ENCODE measurements at places on chromosomes 16 and 17. TPM values are rescaled to one million over a fixed set of nuclear protein-coding genes. Genes with fewer than 3 reads are reported as not detected.
A peak's percentile ranks its signal among the peaks of the same experiment; 100 is the strongest.

The KCNG4 gene
- total RNA-seq, result not detected

DNA sequence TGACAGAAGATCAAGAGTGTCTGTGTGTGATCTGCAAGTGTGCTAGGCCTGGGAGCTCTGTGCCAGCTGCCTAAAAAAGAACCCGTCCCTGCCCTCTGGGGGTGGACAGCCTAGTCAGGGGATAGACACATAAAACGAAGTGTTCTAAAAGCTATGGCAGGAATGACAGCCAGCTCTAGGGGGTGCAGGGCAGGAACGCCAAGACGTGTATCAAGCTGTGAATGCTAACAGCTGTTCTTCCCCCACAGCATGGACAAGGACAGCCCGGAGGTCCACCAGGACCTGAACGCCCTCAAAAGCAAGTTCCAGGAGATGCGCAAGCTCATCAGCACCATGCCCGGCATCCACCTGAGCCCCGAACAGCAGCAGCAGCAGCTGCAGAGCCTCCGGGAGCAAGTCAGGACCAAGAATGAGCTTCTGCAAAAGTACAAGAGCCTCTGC is 5.1 kb downstream of the RASD1 start:
- no peak overlapping the region for H3K4me3 ChIP-seq
- DNase-seq, result no peak
- H3K27me3 ChIP-seq, result no peaks in the 10 kb centered on the region
- H3K36me3 ChIP-seq, result peaks cover 7% of the 10 kb centered on the region

DNA sequence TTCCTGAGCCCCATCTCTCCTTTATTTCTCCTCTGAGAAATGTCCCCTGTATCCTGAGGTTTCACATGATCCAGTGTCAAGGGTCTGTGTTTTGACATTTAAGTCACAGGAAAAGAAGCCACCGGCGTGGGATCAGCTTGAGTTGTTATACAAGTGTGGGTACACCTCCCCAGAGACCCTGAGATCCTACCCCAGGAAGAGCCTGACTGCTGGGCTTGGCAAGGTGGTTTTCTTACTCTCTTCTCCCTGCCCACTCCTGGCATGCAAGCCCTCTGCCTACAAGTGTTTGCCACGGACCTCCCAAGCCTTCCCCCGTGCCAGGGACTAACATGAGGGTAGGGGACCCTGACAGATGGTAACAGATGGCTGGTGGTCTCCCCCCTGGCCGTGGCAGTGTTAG is 2.8 kb upstream of the ARHGAP27 start:
- H3K27ac ChIP-seq, result no peak overlapping the region
- H3K4me3 ChIP-seq, result no peak overlapping the region
- no peaks in the 10 kb centered on the region for H3K4me1 ChIP-seq
- no peaks in the 10 kb centered on the region for H3K27me3 ChIP-seq
- peaks cover 6% of the 10 kb centered on the region for H3K36me3 ChIP-seq
- no peak for DNase-seq

DNA sequence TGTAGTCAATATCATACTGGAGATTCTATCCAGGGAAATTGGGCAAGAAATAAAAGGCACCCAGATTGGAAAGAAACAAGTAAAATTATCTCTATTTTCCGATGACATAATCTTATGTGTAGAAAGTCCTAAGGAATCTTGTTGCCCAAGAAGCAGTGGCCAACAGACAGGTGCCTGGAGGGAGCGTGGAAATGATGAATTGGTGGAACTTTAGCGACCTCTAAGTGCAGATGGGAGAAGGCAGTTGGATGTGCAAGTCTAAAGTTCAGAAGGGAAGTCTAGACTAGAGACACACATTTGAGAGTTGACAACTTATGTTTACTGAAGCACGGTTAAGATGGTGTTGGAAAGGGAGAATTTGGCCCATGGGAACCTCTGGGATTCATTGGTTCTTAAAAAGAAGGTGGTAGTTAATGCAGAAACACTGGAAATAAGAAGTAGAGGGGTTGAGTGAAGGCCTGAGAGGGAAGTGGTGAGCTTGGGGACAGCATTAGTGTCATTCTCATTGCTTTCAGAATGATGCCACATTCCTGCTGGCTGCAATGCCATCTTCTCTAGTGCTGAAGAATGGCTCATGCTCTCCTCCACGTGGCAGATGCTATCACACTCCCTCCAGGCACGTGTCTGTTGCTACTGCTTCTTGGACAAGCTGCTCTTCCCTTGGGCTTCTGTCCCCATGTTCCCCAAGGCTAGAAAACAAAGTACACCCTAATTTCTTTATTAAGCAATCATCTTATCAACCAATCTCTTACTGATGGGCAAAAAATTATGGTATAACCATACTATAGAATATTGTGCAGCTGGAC is 24.0 kb downstream of the TAT start:
- H3K27ac ChIP-seq, result no peak overlapping the region
- H3K36me3 ChIP-seq, result no peaks in the 10 kb centered on the region
- H3K4me3 ChIP-seq, result no peak overlapping the region
- no peaks in the 10 kb centered on the region for H3K27me3 ChIP-seq
- no peaks in the 10 kb centered on the region for H3K4me1 ChIP-seq

- peaks cover 73% of the 10 kb centered on the region for H3K36me3 ChIP-seq
- H3K4me1 ChIP-seq, result peaks cover 11% of the 10 kb centered on the region
- H3K27me3 ChIP-seq, result no peaks in the 10 kb centered on the region
- no peak for DNase-seq
- H3K4me3 ChIP-seq, result no peak overlapping the region
These were observed 107.8 kb downstream of the CLEC16A start for GRCh38 chr16:11051879-11052808.

GRCh38 chr17:68291836-68292688 is 767 bp downstream of the ARSG start:
- H3K27me3 ChIP-seq, result no peaks in the 10 kb centered on the region
- H3K36me3 ChIP-seq, result no peaks in the 10 kb centered on the region
- peak overlapping the region; percentile 60 for H3K4me3 ChIP-seq
- peak; percentile 51 for DNase-seq
- H3K4me1 ChIP-seq, result peaks cover 10% of the 10 kb centered on the region

DNA sequence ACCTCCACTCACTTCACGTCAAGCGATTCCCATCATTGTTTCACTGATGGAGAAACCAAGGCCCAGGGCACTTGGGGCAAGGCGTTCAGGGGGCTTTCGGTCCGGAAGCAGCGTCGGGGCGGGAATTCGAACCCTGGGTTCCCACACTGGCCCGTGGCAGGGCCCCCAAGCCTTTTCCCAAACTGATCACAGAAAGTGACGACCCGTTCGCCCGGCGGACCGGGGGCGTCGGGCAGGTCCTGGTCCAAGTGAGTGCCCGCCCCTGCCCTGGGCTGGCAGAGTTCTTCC is 856 bp upstream of the MON1B start:
- DNase-seq, result no peak
- no peaks in the 10 kb centered on the region for H3K4me1 ChIP-seq
- no peaks in the 10 kb centered on the region for H3K27me3 ChIP-seq
- H3K4me3 ChIP-seq, result peak overlapping the region; percentile 96
- no peaks in the 10 kb centered on the region for H3K36me3 ChIP-seq

DNA sequence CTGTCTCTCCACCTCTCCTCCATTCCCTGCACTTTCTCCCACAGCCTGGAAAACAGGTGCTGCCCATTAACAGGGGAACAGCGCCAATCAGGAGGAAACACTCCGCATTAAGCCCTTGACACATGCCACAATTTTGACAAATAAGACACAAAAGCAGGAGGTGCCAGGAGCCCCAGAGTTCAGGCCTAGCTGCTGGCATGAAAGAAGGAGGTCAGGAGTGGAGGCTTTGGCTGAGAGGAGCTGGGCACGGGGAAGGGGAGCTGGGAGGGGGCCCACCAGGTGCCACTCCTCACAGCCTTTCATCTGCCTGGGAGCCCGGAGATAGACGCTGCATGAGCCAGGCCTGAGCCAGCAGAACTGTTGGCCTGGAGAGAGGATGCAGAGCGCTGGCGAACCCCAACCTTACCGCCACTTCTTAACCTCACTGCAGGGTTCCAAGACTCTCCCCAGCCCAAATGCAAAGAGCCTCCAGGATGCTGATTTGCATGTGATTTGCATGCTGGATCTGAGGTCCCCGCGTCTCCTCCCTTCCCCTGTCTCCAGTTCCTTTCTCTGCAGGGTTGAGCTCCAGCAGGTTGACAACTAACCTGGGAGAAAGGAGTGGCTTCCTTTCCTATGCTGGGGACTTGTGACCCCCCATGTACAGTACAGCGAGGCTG is 139.8 kb upstream of the SDK2 start:
- H3K4me3 ChIP-seq, result no peak overlapping the region
- no peaks in the 10 kb centered on the region for H3K4me1 ChIP-seq
- no peak for DNase-seq
- H3K36me3 ChIP-seq, result no peaks in the 10 kb centered on the region
- H3K27ac ChIP-seq, result no peak overlapping the region

The KRTAP17-1 gene
- not detected for total RNA-seq

The VTN gene
- total RNA-seq, result 1.7 TPM

DNA sequence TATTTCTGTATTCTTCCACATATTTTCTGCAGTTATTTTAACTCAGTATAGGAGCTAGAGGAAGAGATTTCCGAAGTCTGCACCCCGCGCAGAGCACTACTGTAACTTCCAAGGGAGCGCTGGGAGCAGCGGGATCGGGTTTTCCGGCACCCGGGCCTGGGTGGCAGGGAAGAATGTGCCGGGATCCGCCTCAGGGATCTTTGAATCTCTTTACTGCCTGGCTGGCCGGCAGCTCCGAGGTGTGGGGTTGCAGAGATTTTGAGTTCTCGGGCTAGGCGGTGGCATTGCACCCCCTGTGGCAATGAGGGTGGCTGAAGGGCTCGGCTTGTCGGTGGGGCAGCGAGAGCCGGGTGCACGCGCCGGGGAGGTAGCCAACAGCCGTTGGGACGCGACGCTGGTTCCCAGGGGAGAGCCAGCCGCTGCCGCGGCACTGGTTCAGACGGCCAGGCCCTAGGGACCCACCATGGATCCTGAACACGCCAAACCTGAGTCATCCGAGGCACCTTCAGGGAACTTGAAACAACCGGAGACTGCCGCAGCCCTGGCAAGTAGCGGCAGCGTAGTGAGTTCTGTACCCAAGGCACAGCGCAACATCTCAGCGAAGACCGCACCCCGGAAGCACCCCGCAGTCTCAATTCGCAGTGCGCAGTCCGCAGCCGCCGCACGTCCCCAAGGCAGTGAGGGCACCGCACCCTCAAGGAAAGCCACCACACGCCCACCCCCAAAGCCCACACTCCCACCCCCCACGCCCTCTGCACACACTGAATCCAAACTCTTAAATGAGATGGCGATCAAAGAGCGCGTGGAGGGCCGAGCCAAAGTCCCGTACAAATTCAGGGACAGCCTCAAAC is at the start of gene CMTM1:
CMTM1 (plus strand) TSS at position 389 of the 851 bp plus-strand sequence; CDS start at position 464, 75 bp downstream.
- no peaks in the 10 kb centered on the region for H3K27me3 ChIP-seq
- no peak within 1 kb of the TSS for H3K27ac ChIP-seq
- peaks cover 16% of the 10 kb centered on the region for H3K4me1 ChIP-seq
- no peak for DNase-seq

DNA sequence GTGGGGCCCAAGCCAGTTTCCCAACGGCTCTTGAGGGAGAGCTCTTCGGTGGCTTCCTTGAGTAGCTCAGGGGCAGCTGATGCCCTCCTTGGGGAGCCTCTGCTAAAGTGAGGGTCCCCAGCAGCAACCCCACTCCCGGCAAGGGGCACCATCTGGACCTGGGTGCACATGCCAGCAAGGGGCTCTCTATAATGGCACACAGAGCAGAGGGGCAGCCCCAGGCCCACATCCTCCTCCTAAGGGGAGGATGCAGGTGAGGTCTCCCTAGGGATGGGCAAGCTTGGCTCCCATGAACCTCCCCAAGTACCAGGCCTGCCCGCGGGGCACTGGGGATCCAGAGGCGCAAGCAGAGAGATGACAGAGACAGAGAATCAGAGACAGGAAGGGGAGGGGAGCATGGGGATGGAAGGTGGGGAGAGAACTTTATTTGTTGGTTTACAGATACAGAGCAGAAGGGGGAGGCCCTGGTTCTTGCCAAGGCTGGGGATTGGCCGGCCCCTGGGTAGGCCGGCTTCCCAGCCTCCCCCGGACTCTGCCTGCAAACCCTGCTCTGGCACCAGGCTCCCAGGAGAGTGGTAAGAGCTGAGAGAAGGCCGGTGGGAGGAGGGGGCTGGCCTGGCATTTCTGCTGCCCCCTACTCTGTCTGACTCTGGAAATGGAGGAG is 61.4 kb downstream of the SRCIN1 start:
- H3K36me3 ChIP-seq, result no peaks in the 10 kb centered on the region
- no peak overlapping the region for H3K4me3 ChIP-seq
- H3K4me1 ChIP-seq, result no peaks in the 10 kb centered on the region
- H3K27ac ChIP-seq, result no peak overlapping the region
- H3K27me3 ChIP-seq, result no peaks in the 10 kb centered on the region
- DNase-seq, result no peak

DNA sequence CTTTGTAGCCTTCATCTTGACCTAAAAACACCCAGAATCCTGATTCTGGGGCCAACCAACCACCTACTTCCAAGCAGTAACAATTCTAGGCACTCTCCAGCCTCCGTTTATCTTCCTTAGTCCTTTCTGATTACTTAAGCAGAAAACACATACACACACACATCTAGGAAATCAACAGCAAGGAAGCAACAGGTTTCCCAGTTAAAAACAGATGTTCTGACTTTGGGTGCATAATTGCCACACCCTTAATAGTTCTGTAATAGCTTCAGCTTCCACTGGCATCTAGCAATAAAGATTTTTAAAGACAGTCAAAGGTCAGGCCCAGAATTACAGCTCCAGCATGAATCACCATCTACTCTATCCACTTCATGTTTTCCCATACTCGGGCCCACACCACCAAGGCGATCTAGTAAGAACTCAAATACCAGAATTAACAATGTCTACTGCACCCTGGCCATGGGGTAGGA is 2.6 kb downstream of the ARHGAP17 start:
- peaks cover 72% of the 10 kb centered on the region for H3K4me1 ChIP-seq
- no peak overlapping the region for H3K4me3 ChIP-seq
- peak overlapping the region; percentile 94 for H3K27ac ChIP-seq

The KRT31 gene
- not detected for total RNA-seq

- H3K27ac ChIP-seq, result no peak overlapping the region
- H3K4me3 ChIP-seq, result no peak overlapping the region
- H3K36me3 ChIP-seq, result peaks cover 37% of the 10 kb centered on the region
These were observed 13.7 kb downstream of the CORO6 start for GRCh38 chr17:29608986-29609385.

The TIMM22 gene
- 14.4 TPM for total RNA-seq

GRCh38 chr17:45584092-45585036 is 93.8 kb upstream of the PLEKHM1 start:
- no peaks in the 10 kb centered on the region for H3K27me3 ChIP-seq
- H3K4me3 ChIP-seq, result peak overlapping the region; percentile 57
- no peaks in the 10 kb centered on the region for H3K4me1 ChIP-seq
- H3K27ac ChIP-seq, result peak overlapping the region; percentile 91
- peaks cover 4% of the 10 kb centered on the region for H3K36me3 ChIP-seq

- peak overlapping the region; percentile 85 for H3K27ac ChIP-seq
- no peak overlapping the region for H3K4me3 ChIP-seq
- DNase-seq, result no peak
- H3K27me3 ChIP-seq, result no peaks in the 10 kb centered on the region
These were observed 2.1 kb downstream of the ESRP2 start for GRCh38 chr16:68233835-68234187.

All from tibial nerve (tissue), 4 donors.